GM23248 (cell line): ENCODE measurements at places on chromosomes 6 and 20. TPM values are rescaled to one million over a fixed set of nuclear protein-coding genes. Genes with fewer than 3 reads are reported as not detected.

SPATS1 gene
- total RNA-seq = not detected in 2 replicates

PLCB4 gene
- total RNA-seq = 9.5 and 10.5 TPM in 2 replicates

CCN6 gene
- not detected in 2 replicates for total RNA-seq

ILRUN gene
- total RNA-seq = 32.6 and 41.4 TPM in 2 replicates

TBXT gene
- total RNA-seq = not detected in 2 replicates

RAD21L1 gene
- total RNA-seq = not detected in 2 replicates
